Esophagus squamous epithelium (tissue), 5 donors: ENCODE measurements at places on chromosomes 16 and 17.

GRCh38 chr17:42338427-42338985 is 49.7 kb downstream of the STAT3 start:
- DNase-seq, result no peak

DNA sequence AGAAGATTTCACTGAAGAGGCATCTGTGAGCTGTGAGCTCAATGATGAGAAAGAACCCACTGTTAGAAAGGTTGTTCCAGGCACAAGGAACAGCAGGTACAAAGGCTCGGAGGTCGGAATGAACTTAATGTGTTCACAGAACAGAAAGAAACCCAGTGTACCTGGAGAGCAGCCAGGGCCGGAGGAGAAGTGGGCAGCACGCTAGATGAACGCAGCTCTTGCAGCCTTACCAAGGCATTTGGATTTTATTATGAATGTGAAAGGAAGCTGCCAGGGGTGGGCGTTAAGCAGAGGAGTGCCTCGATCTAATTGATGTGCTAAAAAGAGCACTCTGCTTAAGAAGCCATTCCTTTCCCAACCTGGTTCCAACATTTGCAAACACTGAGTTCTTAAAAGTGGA is 19.0 kb downstream of the EEF2K start:
- no peak for DNase-seq

DNA sequence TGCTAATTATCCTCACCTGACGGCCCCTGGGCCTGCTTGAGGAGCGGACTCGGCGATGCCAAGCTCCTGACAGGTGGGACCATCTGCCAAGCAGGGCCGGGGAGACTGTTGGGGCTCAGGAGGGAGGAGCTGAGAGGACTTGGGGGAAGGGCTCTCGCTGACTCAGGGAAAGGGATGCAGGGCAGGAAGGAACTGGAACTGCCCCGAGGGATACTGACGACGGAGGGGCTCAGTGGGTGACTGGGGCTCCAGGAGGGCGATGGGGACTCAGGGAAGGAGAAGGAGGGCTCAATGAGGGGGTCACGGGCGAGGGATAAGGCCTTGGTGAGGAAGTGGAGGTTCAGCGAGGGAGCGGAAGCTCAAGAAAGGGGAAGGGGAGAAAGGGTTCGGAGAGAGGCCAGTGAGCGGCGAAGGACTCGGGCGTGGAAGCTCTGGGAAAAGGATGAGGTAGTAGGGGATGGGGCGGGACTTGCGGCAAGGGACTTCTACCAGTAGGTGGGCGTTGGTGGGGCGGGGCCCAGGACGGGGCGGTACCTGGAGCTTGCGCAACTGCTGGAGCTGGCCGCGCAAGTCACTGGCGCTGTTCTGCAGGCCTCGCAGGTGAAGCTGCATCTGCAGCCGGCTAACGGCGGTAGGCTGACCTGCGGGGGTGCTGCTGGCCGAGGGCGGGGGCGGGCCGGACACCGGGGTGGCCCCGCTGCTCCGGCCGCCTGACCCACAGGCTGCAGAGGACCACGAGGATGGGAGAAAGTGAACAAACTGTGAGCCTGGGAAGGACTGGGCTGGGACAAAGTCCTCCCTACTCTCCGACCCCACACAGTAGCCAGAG is 46.5 kb downstream of the SRCIN1 start:
- DNase-seq, result peak; percentile 43

DNA sequence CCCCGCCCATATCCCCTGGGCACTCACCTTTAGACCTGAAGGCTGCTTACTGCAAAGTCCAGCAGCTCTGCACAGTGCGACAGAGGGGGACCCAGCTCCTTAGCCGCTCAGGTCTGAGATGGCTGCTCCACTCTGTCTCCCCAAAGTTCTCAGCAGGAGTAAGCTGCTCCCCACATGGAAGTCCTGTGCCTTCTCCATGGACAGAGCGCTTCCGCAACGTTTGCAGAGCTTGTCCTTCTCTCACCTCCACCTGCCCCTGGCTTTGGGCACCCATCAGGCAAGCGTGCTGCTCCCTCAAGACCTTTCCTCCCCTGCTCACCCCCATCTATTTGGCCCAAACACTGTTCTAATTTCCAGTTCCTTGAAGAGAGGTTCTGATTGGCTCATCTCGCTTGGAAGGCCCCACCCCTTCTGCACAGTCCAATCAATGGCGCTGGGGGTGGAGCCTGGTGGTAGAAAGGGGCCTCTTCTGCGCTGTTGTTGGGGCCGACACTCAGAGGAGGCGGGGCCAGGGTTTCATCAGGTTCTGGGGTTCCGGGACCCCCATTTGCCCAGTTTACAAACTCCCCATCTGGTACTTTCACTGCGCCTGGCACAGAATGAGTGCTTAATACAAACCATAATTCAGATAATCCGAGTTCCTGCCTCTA is 137.2 kb downstream of the CYLD start:
- no peak for DNase-seq

DNA sequence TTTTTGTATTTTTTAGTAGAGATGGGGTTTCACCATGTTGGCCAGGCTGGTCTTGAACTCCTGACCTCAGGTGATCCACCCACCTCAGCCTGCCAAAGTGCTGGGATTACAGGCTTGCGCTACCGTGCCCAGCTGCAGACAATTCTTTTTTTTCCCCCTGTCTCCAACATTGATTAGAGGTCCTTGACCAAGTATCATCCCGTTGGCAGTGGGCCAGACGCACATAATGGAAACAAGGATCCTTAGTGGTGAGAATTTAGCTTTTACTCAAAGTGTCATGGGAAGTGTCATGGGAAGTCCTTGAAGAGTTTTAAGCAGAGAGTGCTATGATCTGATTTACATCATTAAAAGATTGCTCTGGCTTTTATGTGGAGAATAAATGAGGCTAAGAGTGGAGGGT is 2.1 kb upstream of the FBXO47 start:
- no peak for DNase-seq

GRCh38 chr17:44361292-44362260 is 2.1 kb downstream of the FAM171A2 start:
- no peak for DNase-seq

DNA sequence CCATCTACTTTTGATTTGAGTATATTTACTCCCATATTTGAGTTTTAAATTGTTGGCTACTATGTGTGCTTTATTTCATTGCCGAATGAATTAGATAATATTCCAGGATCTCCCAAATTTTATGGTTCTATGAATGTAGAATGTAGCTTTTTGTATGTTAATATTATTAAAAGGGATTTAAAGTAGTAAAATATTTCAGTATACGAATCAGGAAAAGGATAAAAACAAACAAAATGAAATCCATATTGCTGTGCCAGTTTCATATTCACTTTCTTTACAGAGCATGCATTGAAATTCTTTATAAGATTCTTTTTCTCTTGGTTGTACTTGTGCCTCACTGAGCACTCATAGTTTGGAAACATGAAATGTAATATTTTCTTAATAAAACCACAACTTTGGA is 155.1 kb downstream of the CHD9 start:
- DNase-seq, result no peak

DNA sequence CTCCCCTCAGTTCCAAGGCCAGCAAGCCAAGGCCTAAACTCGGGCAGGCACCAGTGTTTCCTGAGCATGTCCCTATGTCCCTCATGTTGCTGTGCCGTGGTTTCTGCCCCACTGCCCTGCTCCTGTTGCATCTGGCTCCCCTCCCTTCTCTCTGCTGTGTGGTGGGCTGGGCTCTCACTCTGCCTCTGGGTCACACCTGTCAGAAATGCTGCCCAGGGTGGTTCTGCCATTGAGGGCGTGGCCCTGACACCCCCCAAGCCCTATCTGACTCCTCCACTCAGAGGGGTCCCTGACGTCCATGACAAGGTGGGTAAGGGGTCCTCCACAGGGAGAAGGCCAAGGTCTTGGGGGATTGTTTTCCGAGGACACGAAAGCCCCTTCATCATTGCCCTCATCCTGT is 9.2 kb upstream of the ITGA3 start:
- DNase-seq, result no peak

DNA sequence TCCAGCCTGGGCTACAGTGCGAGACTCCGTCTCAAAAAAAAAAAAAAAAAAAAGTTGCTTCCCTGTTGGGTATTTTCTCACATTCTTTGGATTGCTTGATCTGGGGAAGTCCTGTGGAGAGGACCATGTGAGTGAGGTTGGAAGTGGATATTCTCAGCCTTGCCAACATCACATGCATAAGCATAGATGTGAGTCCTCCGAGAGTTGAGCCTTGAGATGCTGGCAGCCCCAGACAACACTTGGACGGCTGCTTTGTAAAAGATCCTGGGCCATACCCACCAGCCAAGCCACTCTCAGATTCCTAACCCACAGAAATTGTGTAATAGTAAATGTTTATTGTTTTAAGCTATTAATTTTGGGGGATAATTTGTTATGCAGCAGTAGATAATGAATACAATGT is 1570.0 kb upstream of the GOT2 start:
- no peak for DNase-seq

GRCh38 chr17:36911001-36911400 is 26.3 kb upstream of the LHX1 start:
- DNase-seq, result no peak

- DNase-seq, result no peak
These were observed 9.8 kb downstream of the SLFN5 start for GRCh38 chr17:35252651-35253050.

DNA sequence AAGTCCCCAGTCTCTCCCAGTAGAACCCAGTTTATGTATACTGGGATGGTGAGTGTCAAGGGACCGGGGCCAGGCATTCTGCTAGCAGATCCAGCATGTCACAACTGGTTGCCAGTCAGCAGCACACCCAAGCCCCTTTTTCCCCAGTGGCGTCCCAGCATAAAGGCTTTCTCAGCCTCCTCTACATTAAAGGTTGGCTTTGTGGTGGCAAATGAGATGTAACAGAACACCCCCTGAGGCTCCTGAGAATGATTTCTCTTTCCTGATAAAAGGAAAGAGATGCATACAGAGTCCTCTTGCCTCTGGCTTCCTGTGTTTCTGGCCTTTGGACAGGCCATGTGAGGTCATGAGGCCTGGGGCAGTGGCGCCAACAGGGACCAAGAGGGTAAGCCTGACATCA is 27.9 kb downstream of the IRX6 start:
- DNase-seq, result no peak

- no peak for DNase-seq
These were observed 154.6 kb downstream of the CMIP start for GRCh38 chr16:81599034-81599744.

DNA sequence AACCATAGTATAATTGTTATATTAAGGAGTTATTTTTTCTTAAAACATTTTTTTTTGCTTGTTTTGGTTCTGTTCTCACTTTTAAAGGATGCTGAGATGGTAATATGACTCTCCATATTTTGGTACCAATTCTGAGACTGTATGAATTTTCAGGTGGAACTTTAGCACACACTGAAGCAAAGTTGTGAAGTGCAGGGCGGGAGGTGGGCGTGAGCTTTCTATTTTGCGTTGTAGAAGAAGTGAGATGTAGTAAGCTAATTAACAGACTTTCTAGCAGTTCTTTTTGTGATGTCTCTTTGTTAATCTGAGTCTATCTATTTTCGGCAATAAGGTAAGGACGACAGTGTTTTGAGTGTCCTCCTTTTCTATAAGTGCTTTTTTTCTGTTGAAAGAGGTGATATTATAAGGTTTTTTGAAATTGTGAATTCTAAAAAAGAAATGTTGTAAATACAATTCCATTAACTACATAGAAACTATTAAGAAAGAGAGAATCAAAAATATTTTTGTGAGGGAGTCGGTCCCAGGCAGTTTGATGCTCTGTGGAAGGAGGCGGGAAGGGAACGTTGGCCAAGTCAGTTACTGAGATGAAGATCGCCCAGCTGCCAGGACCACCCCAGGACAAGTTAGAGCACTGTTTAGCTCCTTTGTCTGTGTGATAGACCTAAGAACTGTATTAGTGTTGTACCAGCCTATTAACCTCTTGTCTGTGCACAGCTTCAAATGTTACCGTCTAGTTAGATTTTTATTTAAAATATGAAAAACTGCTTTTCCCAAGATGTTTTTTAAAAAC is 65.0 kb downstream of the CCDC182 start:
- no peak for DNase-seq

- no peak for DNase-seq
These were observed 41.8 kb upstream of the SLC12A3 start for GRCh38 chr16:56823081-56823733.

DNA sequence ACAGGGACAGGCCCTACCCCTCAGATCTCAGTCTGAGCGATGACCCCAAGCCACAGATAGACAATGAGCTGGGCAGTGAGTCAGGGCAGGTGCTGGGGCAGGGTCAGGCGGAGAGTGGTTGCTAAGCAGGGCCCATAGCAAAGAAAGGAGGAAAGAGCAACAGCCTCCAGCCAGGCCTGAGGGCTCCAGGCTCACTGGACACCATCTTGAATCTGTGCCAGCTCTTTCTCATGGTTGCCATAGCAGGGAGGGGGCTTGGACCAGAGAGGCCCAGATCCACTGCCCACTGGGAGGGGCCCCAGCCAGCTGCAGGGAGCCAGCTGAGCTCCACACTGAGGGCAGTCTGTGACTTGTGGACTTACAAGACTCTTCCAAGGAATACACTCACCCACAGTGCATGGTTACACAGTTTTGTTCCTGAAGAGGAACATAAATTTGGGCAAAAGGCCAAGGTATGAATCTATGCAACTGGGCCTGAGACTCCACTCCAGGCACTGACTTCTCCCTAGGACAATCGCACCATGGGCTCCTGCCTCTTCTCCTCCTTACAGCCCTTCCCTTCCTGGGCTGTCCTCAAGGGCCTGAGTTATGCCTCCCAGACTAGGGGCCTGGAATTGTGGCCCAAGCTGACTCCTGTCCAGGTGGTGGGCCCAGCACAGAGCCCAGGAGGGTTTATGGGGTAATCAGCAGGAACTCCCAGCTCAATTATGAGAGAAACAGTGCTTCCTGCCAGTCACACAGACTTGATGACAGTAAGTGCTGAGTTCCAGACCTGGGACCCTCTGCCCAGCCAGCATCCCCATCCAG is 59.9 kb downstream of the BEAN1 start:
- DNase-seq, result no peak

- no peak for DNase-seq
These were observed 123.7 kb downstream of the ABCC1 start for GRCh38 chr16:16073001-16073545.

DNA sequence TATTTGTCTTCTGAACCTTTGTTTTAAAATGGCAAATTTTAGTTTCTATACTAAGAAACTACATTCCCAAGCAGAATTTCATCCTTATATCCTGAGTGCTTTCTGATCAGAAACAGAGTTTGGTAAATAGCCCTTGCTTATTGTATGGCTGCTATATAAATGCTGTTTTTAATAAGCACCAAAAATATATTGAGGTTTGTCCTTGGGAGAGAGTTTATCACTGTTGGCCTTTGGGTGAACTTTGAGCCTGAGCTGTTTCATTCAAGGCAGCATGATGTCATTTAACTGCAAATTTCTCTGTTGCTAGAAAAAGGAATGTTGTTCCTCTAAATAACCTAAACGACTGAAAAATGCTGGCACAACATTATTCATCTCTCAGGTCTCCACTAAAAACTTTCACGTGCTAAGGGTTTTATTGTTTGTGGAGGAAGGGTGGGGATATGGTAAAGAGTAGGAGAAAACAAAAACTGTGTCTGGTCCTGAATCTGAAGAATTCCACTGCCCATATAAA is 334.3 kb upstream of the TBX2 start:
- no peak for DNase-seq
